Renal cortex interstitium (tissue), 15 donors: ENCODE measurements at places on chromosomes 5 and 9. TPM values are rescaled to one million over a fixed set of nuclear protein-coding genes. Genes with fewer than 3 reads are reported as not detected.
A peak's percentile ranks its signal among the peaks of the same experiment; 100 is the strongest.

The NDUFAF2 gene
- polyA plus RNA-seq: 30.5 TPM

GRCh38 chr5:45093377-45093776, 284.6 kb downstream of the MRPS30 start:
- DNase-seq: no peak

- no peak for DNase-seq
Observed at GRCh38 chr5:134662971-134663370, 14.4 kb downstream of the SEC24A start.

GRCh38 chr5:133657036-133657435, 44.7 kb upstream of the FSTL4 start:
- DNase-seq: no peak

The PIP5KL1 gene
- 1.8 TPM for polyA plus RNA-seq

The BARHL1 gene
- not detected for polyA plus RNA-seq

The NSG2 gene
- polyA plus RNA-seq: 0.47 TPM

The TDRD7 gene
- polyA plus RNA-seq: 8.0 TPM

- DNase-seq: no peak
Observed at GRCh38 chr5:133510634-133511262, 101.6 kb downstream of the FSTL4 start.

DNA sequence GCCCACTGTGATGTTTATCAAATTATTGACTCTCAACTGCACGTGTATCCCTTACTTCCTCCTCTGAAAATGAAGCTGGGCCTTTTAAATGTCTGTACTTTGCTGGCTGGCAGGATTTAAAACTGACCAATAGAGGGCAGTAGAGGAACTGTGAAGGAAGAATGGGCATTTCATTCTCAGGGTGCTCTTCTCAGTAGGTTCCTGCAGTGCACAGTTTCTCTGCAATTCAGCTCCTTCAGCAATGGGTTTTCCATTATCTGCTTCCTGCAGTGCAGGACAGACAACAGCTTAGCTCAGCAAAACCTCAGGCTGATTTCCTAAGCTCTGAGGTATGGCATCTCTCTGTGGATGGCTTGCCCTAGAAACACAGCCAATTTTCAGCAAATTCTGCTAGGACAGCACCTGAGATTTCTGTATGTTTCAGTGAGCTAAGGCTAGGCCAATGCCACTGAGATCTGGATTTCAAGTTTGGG, 298.4 kb upstream of the PRDM9 start:
- peak; percentile 38 for DNase-seq

The SPATA31A3 gene
- polyA plus RNA-seq: not detected

- no peak for DNase-seq
Observed at GRCh38 chr9:120886490-120886967, 9.5 kb upstream of the PHF19 start.

The HAUS6 gene
- polyA plus RNA-seq: 20.7 TPM

The SH3TC2 gene
- polyA plus RNA-seq: 0.95 TPM

GRCh38 chr9:70553707-70554673, 139.5 kb upstream of the KLF9 start:
- no peak for DNase-seq

- DNase-seq: no peak
Observed at GRCh38 chr9:127090341-127090985, 32.0 kb downstream of the ANGPTL2 start.

DNA sequence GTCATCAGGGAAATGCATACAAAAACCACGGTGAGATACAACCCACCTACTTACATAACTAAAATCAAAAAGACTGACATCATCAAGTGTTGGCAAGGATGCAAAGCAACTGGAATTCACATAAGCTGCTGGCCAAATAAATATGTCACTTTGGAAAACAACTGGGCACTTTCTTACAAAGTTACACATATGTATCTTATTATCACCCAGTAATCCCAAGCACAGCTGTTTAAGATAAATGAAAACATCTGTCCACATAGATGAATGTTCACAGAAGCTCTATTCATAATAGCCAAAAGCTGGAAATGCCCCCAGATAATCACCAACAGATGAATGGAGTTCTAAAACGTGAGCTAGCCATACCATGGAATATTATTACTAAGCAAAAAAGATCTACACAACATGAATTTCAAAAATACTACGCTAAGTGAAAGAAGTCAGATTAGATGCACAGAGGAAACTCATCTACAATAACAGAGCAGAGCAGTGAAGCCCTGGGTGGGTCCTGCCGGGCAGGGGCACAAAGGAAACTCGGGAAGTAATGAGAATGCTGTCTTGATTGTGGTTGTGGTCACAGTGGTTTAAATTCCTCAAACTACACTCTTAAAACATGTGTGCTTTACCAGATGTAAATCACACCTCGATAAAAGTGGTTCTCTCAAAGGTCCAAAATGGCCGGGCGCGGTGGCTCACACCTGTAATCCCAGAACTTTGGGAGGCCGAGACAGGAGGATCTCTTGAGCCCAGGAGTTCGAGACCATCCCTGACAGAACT, 8.5 kb downstream of the CAMSAP1 start:
- DNase-seq: no peak

DNA sequence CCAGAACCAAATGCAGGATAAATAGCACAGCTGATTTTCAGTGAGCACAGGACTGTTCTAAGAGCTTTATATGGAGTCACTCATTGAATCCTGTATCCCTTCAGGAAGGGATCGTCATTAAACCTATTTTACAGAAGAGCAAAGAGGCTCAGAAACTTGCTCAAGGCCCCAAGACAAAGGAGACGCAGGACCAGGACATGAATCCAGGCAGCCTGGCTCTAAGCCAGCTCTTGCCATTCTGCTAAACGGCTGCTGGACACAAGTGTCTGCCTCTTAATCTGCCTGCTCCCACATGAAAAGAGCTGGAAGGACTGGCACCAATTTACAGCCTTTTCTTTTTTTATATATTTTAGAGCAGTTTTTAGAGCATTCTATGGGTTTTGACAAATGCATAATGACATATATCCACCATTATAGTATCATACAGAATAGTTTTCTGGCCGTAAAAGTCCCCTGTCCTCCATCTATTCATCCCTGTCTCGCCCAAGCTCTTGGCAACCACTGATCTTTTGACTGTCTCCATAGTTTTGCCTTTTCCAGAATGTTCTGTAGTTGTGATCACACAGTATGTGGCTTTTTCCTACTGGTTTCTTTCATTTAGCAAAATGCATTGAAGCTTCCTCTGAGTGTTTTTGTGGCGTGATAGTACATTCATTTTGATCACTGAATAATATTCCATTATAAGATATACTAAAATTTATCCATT, 37.5 kb downstream of the RETREG1 start:
- no peak for DNase-seq

- DNase-seq: no peak
Observed at GRCh38 chr9:18274693-18275092, 199.3 kb upstream of the ADAMTSL1 start.

The IL4 gene
- 0.38 TPM for polyA plus RNA-seq

DNA sequence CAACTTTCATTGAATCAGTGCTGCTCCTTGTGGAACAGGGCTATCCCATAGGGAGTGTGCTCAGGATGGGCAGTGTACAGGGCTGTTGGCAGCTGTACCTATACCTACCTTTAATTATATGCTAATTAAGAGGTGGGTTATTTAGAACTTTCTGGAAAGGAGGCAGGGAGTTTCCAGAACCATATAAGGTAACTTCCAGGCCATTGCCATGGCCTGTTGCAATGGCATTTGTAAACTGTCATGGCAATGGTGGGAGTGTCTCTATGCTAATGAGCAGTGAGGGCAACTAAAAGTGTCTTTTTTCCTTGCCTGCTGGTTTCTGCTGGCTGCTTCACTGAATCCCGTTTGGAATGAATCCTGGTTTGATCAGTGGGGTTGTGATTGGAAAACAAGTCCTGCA, 2.3 kb upstream of the ARHGAP26 start:
- DNase-seq: no peak

- DNase-seq: no peak
Observed at GRCh38 chr9:16179566-16179965, 626.7 kb downstream of the CCDC171 start.

DNA sequence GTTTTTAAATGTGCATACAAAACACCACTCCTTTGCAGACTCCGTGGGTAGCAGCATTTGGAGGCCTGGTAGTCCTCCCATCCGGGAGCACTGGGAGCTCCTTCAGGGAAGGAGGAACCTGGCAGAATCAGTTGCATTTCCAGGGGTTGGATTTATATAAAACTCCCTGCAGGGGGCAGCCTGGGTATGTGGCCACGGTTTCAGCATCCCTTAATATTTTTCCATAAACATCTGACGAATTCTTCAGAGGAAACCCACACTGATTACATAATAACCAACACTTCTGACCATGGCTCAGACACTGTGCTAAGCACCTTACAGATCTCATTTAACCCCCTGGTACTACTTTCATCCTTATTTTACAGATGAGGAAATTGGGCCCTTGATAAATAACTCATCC, 6.1 kb upstream of the AFAP1L1 start:
- DNase-seq: no peak

GRCh38 chr5:147522435-147522834, 12.6 kb upstream of the DPYSL3 start:
- DNase-seq: no peak

DNA sequence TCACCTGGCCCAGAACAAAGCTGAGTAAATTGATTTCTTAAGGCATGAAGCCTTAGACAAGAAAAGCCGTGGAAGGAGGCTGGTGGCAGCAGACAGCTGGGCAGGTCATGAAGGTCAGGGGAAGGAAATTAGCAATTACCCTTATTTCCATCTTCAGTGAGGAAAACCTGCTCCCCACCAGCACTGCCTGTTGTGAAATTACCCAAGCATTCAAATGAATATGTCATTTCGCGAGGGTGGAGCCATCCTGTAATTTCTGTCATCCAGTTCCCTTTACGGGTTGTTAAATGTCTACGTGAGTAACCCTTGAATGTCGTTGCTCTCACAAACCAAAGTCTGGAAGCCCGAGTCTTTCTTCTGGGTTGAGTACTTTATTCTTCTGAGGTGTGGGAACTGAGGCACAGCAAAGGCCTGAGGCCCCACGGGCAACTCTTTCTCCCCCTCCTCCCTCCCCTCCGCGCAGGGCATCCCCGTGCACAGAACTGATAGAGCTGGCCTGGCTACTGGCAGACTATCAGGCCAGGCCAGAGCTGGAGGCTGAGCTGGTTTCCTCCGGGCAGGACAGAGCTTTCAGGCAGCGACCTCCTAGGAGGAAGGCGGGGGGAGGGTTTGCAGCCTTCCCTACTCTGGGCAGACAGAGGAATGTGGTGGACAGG, 22.0 kb upstream of the AK3 start:
- no peak for DNase-seq

DNA sequence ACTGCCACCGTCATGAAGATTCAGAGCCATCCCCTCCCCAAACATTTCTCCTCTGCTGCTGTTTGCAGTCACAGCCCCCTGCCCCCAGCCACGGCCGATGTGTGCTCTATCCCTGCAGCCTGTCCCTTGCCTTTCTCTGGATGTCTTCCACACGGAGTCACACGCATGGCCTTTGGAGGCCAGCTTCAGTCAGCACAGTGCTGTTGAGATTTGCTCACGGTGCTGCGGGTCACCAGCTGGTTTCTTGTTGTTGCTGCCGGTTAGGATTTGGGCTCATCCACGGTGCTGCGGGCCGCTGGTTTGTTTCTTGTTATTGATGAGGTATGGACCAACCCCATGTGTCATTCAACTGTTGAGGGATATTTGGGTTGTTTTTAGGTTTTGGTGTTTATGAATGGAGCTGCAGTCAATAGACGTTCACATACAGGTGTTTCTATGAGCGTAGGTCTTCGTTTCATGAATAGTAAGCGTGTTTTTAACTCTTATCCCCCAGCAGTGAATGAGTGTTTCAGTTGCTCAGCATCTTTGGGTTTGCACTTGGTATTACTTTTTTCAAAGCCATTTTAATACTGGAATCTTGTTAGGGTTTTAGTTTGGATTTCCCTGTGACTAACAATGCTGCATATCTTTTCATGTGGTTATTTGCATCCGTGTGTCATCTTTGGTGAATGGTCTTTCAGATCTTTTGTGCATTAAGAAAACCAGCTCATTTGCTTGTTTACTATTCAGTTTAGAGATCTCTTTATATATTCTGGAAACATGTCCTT, 57.6 kb downstream of the AHRR start:
- DNase-seq: no peak

The PCDHA10 gene
- 0.23 TPM for polyA plus RNA-seq

- peak; percentile 41 for DNase-seq
Observed at GRCh38 chr5:175059687-175060211, 335.4 kb downstream of the MSX2 start.

The IFNB1 gene
- polyA plus RNA-seq: not detected

DNA sequence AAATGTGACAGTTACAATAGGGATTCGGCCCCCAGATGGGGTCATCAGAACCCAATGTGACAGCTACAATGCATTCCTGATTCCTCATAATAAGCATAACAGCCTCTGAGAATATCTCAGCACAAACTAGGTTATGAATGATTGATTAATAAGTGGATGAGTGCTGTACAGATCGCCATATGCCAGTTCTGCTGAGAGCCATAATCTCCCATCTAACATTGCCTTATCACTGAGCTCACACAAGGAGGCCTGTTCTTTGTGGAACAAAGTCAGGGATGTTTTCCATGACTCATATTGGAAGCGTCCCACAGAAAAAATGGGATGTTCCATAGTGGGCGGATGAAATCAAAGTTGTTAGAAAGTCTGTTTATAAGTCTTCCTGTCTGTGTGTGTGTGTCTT, 89.6 kb downstream of the KIF4B start:
- no peak for DNase-seq

The SLC44A1 gene
- 50.2 TPM for polyA plus RNA-seq

GRCh38 chr5:133256276-133256675, 204.5 kb downstream of the HSPA4 start:
- no peak for DNase-seq

GRCh38 chr5:21680641-21681040, 1172.5 kb downstream of the CDH12 start:
- DNase-seq: no peak

DNA sequence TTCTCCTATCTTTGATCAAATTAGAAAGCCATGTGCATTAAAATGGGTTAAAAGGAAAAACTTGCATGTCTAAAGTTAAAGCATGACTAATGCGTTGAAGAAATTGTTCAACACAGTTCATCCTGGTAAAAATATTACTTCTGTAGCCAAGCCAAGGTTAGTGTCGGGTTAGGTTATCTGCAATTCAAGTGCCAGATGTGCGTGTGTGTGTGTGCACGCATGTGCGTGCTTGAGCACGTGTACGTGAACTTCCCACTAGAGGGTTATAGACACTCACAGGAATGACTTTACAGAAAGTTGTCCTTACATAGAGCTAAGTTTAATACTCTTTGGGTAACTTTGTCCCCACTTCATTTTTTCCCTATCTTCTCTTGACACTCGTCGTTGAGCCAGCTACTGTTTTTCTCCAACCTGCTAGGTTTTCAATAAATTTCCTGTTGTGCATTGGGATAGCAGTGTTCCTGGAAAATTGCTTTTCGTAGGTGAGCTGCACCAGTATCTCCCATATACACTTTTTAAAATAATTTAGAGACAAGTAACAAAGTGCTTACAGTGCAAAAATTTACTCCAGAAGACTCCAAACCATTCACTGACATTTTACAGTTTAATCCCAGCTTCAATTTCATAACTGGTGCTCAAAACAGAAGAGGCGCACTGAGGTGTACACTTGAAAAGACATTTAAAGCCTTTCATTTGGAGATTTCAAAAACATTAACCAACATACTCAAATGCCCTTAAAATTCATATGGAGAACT, 353.8 kb downstream of the NFIB start:
- no peak for DNase-seq

The TPPP gene
- 3.5 TPM for polyA plus RNA-seq

- no peak for DNase-seq
Observed at GRCh38 chr5:53095217-53095616, 14.3 kb downstream of the MOCS2 start.
